ENCODE measurements at places on chromosomes 1 and 21. TPM values are rescaled to one million over a fixed set of nuclear protein-coding genes. Genes with fewer than 3 reads are reported as not detected.

GRCh38 chr1:241834733-241835377 is 13.1 kb upstream of the EXO1 start:
- peak; percentile 62 for DNase-seq

NPHS2 gene
- total RNA-seq: not detected

GRCh38 chr21:14403681-14404318 is 20.9 kb upstream of the HSPA13 start:
- peak; percentile 46 for DNase-seq

DNA sequence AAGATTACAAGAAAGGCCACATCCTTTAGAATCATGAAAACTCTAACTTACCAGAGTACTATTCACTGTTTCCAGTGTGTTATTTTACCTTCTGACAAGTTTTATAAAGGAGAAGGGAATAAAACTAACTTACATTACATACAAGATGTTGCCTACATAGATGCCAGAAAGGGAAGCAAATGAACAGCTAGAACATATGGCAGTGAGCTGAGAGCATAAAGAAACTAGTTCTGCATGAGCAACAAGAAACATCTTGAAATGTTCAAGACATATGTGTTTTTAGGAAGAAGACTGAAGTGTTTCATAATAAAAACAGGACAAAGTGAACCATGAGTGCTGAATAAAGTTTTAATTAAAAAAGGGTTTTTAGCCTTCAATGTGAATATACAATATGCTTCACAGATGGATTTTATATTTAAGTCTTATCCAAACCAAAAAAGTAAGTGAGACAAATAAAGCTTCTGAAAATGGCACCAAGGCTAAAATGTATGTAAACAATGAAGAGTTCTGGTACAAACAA is 39.4 kb downstream of the SLC5A9 start:
- no peak for DNase-seq

MR1 gene
- total RNA-seq: not detected

ARHGEF10L gene
- 46.8 TPM for total RNA-seq

DNA sequence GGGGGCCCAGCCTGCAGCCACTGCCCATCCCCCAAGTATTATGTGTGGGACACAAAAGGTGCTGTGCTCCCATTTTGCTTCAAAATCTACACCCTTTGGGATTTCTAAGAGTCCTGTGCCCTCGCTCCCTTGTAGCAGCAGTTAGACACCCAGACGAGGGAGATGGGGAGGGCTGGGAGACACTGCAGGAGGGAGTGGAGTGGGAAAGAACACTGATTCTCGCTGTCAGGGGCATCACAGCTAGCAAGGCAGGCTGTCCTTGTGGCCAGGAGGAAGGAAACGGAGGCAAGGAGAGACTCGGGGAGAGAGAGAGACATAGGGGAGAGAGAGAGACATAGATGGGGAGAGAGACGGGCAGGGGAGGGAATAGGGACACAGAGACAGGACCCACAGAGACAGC is 38.5 kb downstream of the CSMD2 start:
- DNase-seq: no peak

DNA sequence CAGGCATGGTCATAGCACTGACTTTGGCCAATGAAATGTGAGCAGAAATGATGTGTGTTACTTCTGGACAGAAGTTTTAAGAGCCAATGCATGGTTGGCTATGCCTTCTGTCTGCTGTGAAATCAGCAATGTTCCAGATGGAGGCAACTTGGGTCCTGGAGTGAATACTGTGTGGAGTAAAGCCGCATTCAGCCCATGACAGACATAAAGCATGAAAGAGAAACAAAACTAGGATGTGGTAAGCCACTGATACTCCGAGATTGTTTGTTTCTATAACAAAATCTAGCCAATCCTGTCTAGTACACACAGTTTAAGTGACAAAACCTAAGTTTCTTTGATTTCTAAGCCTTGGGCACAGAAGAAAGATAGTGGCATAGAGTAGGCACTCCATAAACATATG is 47.1 kb upstream of the ARHGAP29 start:
- no peak for DNase-seq

DNA sequence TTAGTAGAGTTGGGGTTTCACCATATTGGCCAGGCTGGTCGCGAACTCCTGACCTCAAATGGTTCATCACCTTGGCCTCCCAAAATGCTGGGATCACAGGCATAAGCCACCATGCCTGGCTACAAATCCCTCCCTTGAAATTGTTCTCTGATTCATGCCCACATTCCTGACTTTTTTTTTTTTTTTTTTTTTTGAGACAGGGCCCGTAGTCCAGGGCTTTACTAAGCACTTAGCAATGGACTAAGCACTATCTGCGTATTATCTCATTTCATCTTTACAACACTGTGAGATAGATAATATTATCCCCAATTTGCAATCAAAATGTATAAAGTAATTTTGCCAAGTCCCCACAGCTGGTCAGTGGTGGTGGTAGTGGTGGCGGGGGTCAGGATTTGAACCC is 58.9 kb downstream of the VWA5B1 start:
- DNase-seq: no peak

UTS2 gene
- total RNA-seq: not detected

All from GM23338 (cell line).